ENCODE measurements at places on chromosomes 7 and 10.
A peak's percentile ranks its signal among the peaks of the same experiment; 100 is the strongest.

- no peak for DNase-seq
Measured at GRCh38 chr10:22631646-22632278, 82.6 kb downstream of the PIP4K2A start.

GRCh38 chr7:74083928-74084721 is 521 bp downstream of the LIMK1 start:
- peak; percentile 60 for DNase-seq

GRCh38 chr10:79184145-79184625 is 115.4 kb downstream of the ZMIZ1 start:
- no peak for DNase-seq

DNA sequence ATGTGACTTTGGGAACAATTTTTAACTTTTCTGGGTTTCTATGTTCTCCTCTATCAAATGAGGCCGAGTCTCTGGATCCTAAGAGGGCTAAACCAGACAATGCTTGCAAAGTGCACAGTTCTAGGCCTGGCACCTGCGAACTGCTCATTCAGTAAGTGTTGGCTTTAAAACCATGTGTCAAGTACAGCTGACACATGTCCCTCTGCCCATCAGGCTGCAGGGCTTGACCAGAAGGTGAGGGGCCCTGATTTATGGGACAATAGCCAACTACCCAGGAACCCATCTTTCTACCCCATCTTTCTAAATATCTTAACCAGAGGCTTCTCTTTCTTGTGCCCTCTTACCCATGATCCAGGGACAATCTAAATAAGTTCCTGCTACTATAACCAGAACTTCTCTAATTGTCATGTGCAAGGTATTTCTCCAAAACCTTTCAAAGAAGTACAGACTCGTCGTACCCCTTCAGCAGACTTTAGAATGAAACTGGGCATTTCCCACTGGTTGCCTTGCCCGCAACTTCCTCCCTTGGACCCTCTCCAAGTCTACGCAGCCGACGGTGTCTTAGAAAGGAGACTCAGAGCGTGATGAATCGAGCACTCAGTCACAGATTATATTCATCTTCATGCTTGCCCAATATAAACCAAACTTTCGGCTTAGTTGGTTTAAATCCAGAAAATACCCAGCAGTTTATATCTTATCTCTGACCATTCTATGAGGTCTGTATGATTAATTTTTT is 69.8 kb upstream of the STEAP1B start:
- DNase-seq = peak; percentile 93

- peak; percentile 59 for DNase-seq
Measured at GRCh38 chr7:84847038-84847437, 339.8 kb downstream of the SEMA3D start.

DNA sequence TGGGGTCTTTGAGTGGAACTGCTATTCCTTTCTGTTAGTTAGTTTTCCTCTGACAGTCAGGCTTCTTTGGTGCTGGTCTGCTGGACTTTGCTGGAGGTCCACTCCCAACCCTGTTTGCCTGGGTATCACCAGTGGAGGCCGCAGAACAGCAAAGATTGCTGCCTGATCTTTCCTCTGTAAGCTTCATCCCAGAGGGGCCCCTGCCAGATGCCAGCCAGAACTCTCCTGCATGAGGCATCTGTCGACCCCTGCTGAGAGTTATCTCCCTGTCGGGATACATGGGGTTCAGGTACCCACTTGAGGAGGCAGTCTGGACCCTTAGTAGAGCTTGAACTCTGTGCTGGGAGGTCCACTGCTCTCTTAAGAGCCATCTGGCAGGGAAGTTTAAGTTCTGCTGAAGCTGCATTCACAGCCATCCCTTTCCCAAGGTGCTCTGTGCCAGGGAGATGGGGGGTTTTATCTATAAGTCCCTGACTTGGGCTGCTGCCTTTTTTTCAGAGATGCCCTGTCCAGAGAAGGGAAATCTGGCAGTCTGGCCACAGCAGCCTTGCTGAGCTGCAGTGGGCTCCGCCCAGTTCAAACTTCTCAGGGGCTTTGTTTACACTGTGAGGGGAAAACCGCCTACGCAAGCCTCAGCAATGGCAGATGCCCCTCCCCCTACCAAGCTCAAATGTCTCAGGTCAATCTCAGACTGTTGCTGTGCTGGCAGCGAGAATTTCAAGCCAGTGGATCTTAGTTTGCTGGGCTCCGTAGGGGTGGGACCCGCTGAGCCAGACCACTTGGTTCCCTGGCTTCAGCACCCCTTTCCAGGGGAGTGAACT is 89.7 kb upstream of the CDK6 start:
- no peak for DNase-seq

DNA sequence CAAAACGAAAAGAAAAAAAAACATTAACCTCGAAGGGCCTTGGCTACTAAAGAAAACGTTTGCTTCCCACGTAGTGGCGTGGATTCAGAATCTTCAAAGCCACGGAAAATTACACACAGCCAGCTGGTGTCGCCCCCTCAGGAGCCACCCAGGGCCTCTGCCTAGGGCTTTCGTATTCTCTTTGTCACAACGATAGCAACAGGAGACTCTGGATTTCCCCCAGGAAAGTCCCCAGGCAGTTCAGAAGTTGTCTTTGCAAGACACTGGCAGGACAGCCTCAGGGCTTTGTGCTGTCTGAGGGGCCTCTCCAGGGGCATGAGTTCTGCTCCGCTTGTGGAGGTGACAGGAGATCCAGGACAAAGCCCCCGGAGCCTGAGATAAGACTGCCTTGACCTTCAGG is 150.2 kb upstream of the INSYN2A start:
- DNase-seq = no peak

- peak; percentile 4 for DNase-seq
Measured at GRCh38 chr7:141754939-141755338, 9.0 kb upstream of the TAS2R3 start.

DNA sequence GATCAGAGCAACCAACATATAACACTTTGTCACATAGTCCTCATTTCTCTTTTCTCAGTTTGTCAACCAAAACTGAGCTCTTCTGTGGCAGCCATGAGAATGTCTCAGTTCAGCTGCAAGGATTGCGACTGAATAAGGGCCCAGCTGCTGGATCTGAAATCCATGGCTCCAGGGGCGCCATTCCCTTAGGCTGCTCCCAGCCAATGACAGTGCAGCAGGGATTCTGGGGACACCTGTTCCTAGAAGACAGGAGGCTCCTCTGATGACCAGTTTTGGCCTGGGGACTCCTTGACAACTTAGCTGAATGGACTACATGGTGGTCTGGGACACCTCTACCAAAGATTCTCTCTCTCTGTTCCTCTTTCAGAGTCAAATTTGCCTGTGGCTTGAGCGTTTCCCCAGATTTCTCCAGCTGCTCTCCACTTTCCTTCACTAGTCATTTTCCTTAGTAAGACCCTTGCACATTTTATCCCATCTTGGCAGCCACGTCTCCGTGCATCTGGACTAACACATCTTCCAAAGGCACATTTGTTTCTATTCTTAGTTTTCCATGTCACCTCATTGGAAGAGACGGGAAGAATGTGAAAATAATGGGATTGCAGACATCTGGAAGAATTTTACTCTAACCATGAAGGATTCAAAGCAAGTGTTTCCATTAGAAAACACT is 28.1 kb upstream of the KIF5B start:
- DNase-seq = no peak

- peak; percentile 34 for DNase-seq
Measured at GRCh38 chr7:134129856-134130523, 2.9 kb downstream of the LRGUK start.

DNA sequence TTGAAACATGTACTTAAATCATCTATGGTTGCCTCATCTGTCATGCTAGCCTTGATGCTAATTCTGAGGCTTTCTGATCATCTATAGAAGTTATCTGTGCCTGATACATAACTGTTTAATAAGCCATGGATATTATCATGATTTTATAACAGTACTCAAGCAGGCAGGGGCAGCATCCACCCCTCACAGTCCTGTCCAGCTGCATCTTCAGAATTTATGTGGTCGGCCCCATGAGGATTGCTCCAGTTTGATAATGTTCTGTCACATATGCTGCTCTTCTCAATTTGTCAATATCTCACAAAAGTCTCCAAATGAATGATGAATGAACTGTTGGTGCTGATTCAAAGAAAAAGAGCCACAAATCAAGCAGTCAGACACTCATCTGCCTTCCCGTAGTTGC is 335.1 kb upstream of the POM121L12 start:
- DNase-seq = no peak

DNA sequence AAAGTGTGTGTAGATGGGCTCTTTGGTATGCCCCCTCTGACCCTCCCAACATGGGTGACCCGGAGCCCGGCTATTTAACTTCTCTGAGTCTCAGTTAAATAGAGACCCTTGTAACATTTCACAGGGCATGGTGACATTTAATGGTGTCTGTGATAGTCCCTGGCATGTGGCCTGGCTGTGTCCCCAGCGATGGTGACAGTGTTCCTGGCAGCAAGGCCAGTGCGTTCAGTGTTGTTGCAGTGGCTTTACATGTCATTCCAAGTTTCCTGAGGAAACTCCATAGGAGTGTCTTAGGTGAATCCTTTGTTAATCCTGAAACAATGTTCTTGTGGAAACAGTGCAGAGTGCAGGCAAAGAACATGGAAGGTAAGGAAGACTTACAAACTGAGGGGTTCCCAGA is 137.0 kb downstream of the RAMP3 start:
- DNase-seq = no peak

DNA sequence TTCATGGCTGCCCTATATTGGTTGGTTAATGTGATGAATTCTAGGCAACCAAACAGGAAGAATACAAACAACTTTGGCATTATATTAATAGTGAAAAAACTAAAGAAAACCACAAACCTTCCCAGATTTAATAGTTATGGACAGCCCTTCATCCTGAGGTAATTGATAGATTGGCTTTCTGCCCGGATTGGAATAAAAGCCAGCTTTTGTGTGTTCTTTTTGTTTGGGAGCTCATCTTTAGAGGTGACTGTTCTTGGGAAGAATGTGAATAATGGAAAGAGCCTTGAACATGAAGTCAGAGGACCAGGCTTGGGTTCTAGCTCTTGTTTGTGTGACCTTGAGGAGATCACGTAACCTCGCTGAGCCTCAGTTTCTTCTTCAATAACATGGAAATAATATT is 92.3 kb downstream of the VTI1A start:
- DNase-seq = no peak

DNA sequence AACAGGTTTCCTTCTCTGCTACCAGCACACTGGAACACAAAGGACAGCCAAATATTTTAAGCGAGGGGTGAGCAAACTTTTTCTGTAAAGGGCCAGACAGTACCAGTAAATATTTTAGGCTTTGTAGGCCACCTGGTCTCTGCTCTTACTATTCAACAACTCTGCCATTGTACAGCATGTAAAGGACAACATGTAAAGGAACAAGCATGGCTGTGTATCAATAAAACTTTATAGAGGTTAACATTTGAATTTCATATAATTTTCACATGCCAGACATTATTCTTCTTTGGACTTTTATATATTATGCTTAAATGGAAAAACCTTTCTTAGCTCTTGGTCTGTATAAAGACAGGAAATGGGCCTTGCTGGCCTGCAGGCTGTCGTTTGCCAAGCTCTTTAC is 30.2 kb downstream of the RHEB start:
- DNase-seq = no peak

Data from MV-4-11 (cell line).